CD4-positive, alpha-beta T cell treated with Interleukin-12 subunit alpha and Interleukin-12 subunit beta, for 1 hour (primary cell): ENCODE measurements at places on chromosomes 16 and 17.
A peak's percentile ranks its signal among the peaks of the same experiment; 100 is the strongest.

- no peak for DNase-seq
These were observed 6.8 kb downstream of the TBKBP1 start for GRCh38 chr17:47700471-47701449.

DNA sequence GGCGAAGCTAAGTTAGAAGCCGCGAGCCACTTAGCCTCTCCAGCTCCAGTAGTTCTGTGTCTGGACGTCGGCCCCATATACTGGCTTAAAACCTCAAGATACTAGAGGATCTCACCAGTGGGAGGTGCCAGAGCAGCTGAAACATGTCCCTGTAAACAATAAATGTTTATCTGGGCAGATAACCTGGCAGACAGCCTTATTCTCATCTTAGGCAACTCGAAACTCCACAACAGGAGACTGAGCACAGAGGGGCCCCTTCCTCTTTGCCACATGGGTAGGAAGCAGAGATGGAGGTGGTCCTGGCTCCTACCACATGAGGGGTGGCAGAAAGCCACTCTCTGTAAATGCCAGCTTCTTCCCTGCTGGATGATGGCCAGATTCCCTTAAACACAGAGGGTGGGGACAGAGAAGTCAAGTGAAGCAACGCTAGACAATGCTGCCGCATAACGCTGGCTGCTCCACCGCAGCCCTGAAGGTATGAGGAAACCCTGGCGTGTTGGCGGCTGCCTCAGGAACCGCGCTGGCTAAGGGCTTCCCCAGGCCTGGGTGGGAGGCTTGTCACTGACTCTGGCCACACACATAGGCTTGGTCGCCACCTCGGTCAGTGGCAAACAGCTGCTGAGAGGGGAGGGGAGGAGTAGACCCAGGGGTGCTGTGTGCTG is 67.9 kb downstream of the HIC1 start:
- DNase-seq, result no peak

GRCh38 chr17:57641761-57642160 is 103.3 kb downstream of the CCDC182 start:
- no peak for DNase-seq

DNA sequence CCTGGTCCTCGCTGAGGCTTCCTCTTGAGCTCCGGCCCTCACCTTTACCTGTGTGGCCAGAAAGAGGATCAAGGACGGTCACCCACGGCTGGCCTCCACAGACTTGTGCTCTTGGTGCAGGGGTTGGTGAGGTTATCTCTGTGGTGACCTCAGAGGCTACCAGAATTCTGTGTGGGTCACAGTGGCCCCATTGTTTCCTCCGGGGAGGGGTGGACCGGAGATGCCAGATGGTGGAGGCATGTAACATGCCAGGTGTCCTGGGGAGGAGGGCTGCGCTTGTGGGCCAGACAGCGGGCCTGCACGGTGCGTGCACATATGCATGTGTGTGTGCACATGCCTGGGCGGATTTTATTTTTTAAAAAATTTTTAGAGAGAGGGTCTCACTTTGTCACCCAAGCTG is 6.3 kb downstream of the SGCA start:
- DNase-seq, result no peak

GRCh38 chr17:41082626-41083025 is 1.3 kb upstream of the KRTAP4-7 start:
- no peak for DNase-seq

GRCh38 chr16:70695331-70696070 is 9.6 kb upstream of the MTSS2 start:
- DNase-seq, result no peak

- DNase-seq, result no peak
These were observed 318.3 kb downstream of the SLC39A11 start for GRCh38 chr17:72774236-72774635.

GRCh38 chr17:50288306-50288705 is 14.0 kb downstream of the TMEM92 start:
- no peak for DNase-seq

DNA sequence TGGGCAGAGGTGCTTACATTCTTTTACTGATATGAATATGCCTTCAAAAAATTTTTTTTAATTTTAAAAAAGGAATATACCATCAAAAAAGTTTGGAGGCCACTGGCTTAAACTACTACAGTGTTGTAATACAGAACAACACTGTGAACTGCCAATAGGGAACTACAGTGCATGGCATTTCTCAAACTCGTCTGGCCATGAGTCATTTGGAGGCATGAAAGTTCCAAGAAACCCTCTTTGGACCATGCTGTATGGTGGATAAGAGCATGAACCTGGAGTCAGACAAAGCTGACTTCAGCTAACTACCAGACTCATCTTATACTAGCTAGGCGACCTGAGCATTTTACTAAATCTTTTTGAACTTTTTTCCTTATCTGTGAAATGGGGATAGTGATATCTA is 9.2 kb upstream of the NF1 start:
- DNase-seq, result no peak

DNA sequence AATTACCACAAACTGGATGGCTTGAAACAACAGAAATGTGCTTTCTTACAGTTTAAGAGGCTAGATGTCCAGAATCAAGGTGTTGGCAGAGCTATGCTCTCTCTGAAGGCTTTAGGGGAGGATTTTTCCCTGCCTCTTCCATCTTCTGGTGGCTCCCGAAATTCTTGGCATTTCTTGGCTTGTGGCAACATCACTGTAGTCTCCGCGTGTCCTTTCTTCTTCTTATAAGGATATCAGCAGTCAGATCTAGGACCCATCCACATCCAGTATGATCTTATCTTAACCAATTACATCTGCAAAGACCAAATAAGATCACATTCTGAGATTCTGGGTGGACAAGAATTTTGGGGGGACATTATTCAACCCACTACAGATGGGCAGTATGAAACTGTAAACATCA is 119.2 kb upstream of the PMFBP1 start:
- no peak for DNase-seq

- no peak for DNase-seq
These were observed 124.0 kb upstream of the HLF start for GRCh38 chr17:55140809-55141208.

DNA sequence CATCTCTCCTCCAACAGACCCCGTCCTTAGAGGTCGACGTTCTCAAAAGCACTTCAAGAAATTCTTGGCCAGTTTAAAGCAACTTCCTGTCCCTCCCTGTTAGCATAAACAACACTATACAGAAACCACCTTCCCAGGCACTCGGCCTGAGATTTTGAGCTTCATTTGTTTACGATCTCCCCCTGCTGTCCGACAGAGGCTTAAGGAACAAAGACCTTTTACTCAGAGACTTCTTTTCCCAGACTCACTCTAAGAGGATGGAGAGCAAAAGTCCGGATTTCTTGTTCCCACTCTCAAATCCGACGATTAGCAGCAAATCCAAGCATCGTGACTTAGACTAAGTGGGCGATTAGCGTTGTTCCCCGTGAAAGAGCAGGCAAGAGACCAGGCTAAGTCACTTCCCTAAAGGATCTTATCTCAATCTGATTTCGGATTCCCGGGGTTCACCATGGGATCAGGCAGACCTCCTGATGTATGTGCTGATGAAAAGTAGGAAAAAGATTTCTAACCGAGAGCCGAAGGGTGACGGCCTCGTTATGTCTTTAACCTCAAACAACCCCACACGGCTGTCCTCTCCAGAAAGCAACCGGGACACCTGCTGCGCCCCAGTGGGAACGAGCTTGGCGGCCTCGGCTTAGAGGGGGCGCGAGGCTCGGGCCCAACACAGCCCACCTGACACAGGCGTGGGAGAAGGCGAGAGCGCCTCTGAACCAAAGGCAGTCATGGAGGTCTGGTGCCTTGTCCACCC is 598 bp downstream of the INPP5K start:
- DNase-seq, result peak; percentile 77

GRCh38 chr16:14302399-14303181 is 231.5 kb downstream of the MRTFB start:
- DNase-seq, result no peak

DNA sequence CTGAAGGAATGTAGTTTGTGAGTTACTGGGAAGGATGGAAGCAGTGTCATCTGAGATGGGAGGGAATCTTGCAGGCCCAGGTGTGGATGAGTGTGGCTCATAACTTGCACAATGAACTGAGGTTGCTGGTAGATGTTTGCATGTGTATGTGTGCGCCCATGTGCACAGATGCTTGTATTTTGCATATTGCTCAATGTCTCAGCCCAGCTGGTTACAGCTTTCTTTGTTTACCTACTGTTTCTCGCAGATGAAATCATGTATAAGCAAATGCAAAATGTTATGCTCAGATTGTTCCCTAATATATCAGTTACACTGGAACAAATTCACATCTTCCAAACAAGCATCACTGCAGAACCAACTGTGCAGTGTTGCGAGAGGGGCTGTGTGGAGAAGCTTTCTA is 452.2 kb upstream of the EEF2KMT start:
- DNase-seq, result no peak

GRCh38 chr17:45345554-45346215 is 28.9 kb upstream of the MAP3K14 start:
- no peak for DNase-seq

GRCh38 chr17:64216338-64217248 is 46.5 kb downstream of the TEX2 start:
- DNase-seq, result no peak

- peak; percentile 94 for DNase-seq
These were observed 9.3 kb downstream of the CORO6 start for GRCh38 chr17:29613352-29613837.

DNA sequence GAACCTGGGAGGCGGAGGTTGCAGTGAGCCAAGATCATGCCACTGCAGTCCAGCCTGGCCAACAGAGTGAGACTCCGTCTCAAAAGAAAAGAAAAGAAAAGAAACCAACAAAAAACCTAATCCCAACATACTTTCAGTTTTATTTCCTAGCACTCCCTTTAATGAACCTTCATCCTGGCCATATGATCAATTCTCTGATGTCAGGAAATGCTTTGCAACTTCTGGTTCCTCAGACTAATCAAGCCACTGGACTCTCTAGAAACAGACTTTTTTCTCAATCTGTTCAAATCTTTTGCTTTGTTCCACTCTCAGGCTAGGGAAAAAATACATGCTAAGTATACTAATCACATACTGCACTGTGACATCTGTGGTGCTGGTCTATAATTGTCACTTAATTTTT is 13.4 kb upstream of the PSMC3IP start:
- no peak for DNase-seq

GRCh38 chr17:14827396-14827919 is 437.7 kb downstream of the PMP22 start:
- DNase-seq, result no peak

DNA sequence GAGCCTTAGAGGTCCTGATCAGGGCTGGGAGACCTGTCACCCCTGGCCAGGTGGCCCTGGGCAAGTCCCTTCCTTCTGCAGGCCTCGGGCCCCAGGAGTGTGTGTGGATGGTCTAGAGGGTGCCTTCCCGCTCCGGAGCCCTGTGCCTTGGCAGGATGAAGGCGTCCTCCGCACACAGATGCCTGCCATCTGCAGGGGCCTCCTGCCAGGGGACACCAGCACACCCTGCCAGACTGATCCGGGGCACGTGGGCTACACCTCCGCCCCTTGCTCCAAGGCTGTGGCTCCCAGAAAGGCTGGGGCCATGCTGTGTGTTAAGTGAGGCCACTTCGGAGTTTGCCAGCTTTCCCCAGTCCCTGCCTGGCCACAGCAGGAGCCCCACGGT is 30.7 kb downstream of the NPTX1 start:
- DNase-seq, result no peak

DNA sequence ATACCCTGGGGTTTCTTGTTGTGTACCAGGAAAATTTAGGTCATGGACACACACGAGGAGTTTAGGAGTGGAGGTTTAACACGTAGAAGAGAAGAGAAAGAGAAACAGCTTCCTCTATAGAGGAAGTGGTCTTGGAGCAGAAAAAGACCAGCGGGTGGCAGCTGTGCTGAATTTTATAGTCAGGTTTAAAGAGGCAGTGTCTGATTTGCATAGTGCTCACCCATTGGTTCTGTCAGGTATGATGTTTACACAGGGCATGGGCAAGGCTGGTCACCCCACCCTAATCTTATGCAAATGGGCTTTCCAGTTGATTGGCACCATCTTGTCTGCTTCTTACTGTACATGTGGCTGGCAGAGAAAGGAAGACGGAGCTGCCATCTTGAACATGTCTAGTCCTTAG is 309.0 kb downstream of the CDH13 start:
- DNase-seq, result no peak

DNA sequence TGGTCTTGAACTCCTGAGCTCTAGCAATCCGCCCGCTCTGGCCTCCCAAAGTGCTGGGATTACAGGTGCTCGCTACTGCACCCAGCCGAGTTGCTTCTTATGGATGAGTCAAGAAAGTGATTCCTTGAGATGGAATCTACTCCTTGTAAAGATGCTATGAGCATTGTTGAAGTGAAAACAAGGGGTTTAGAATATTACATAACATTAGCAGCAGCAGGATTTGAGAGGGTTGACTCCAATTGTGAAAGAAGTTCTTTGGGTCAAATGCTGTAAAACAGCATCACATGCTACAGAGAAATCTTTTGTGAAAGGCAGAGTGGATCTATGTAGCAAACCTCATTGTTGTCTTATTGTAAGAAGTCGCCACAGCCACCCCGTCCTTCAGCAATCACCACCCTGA is 72.7 kb downstream of the NT5M start:
- DNase-seq, result no peak

- peak; percentile 56 for DNase-seq
These were observed 8.0 kb downstream of the SPPL2C start for GRCh38 chr17:45852535-45853297.

DNA sequence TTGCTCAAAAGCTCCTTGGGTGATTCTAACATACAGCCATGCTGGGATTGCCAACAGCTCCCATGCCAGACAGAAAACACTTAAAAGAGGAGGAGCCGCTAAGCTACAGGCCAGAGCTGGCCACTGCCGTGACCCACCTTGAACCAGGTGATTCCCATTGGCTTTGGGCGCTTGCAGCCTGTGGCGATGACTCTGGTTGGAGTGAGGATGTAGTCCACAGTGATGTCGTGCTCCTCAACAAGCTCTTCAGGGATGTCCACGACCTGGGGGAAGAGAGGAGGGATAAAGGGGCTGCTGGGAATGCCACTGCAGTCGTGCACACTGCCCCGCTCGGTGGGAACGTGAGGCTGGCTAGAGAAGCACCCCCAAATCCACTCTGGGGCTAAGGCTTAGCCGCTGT is 13.5 kb downstream of the MTHFSD start:
- DNase-seq, result no peak

DNA sequence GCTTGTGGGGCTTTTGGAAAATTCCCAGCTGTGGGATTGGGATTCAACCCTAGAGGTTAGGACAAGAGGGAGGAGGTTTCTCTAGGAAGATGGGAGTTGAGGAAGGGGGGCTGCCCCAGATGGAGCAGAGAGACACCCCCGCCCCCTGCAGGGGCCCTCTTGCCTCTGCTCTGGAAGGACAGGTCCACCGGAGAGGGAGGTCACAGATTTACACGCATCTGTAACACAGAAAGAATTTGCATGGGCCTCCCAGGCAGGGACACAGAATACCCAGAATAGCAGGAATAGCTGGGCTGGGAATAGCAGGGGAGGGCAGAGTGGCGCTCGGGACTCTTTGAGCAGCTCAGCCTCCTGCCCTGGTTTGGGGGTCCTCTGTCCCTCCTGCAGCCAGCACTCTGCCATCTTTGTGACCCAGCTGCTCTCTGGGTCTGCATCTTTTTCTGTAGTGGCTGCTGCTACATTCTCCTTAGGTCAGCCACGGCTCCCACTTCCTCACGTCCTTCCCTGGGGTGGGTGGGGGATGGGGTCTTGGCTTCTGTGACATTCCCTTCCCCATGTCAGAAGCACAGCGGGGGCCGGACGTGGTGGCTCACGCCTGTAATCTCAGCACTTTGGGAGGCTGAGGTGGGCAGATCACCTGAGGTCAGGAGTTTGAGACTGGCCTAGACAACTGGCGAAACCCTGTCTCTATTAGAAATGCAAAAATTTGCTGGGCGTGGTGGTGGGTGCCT is 33.9 kb upstream of the PLLP start:
- no peak for DNase-seq

GRCh38 chr17:4444782-4445473 is 11.2 kb downstream of the SPNS3 start:
- DNase-seq, result no peak

GRCh38 chr17:16243385-16243784 is 26.4 kb downstream of the PIGL start:
- DNase-seq, result no peak
